Jurkat, Clone E6-1 (cell line): ENCODE measurements at places on chromosomes 1 and 21.

GRCh38 chr1:205792961-205793673, 17.8 kb upstream of the RAB29 start:
- DNase-seq, result no peak

- no peak for DNase-seq
Measured at GRCh38 chr1:181387702-181388101, 95.6 kb upstream of the CACNA1E start.

DNA sequence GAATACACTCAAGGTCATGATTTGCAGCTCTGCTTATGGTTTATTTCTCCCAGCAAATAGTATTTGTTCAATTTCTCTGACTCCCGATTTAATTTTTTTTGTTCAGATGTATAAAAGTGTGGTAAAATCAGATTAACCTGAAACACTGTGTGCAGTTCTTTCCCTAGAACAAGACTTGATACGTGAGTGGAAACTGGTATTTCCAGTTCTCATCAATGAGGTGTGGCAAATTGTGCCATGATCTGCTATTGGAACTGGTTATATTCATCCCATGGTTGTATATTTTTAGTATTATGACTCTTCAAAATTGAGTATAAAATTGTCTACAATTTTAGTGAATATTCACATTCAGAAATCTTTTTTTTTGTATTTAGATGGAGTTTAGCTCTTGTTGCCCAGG, 76.8 kb upstream of the IVNS1ABP start:
- no peak for DNase-seq

DNA sequence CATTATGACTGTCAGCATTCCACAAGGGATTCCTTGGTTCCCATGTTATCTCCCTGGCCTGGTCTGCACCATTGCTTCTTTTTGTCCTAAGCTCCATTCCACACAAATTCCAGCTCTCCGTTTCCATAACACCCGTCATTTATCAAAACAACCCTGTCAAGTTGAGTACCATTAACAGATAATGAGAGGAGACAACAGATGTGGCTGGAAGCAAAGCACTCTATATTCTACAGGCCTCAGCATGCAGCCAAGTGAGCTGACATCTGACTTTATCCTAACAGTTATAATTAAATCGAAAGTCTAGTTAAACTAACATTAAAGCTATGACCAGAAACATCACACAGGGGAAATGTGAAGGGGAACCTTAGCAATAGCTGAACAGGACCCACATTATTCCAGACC, 110.4 kb downstream of the RERE start:
- no peak for DNase-seq

GRCh38 chr1:30909365-30910068, 959 bp upstream of the SDC3 start:
- no peak for DNase-seq

DNA sequence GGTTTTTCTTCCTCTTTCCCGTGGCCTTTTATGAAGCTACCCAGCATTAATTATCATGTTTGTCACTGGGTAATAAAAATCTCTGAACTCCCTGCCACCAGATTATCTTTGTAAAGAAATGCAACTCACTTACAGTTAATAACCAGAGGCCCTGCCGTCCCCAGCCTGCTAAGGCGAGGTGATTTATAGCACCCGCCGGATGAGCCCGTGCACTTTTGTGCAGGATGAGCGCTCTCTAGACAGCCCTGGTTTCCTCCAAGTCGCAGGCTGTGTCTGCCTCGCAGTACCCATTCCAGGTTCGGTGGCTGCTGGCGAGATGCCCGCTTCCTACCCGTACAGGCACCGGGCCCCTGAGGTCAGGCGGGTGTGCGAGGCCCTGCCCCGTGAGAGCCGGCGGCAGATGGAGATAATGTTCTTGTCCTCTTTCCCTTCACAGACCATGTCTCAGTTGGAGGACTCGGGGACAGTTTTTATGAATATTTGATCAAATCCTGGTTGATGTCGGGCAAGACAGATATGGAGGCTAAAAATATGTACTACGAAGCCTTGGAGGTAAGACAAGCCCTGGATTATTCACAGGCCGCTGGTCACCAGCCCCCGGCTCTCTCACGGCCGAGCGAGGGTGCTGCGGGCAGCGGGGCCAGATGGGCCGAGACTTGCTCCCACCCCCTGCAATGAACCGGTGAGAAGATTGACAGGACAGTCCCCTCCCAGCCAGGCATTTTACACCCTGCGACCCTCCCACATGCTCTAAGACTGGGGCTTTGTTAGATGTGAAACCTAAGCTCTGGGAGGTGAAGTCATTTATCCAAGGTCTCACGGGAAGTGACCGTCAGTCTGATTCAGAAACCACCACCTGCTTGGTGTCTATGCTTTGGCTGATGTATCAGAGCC, 28.5 kb upstream of the SELENON start:
- no peak for DNase-seq

- DNase-seq, result no peak
Measured at GRCh38 chr1:10733474-10734366, 62.7 kb downstream of the CASZ1 start.

DNA sequence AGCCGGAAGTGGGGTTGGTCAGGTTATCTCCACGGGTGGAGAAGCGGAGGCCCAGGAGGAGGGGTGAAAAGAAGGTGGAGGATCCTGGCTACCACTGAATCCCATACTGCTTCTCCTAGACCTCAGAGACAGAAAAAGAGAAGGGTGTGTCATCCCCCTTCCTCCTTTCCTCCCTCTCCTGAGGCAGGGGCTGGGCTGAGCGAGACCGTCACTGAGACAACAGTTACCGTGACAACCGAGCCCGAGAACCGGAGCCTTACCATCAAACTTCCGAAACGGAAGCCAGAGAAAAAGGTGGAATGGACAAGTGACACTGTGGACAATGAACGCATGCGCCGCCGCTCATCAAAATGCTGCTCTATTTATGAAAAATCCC, 42.1 kb upstream of the NBPF3 start:
- no peak for DNase-seq

DNA sequence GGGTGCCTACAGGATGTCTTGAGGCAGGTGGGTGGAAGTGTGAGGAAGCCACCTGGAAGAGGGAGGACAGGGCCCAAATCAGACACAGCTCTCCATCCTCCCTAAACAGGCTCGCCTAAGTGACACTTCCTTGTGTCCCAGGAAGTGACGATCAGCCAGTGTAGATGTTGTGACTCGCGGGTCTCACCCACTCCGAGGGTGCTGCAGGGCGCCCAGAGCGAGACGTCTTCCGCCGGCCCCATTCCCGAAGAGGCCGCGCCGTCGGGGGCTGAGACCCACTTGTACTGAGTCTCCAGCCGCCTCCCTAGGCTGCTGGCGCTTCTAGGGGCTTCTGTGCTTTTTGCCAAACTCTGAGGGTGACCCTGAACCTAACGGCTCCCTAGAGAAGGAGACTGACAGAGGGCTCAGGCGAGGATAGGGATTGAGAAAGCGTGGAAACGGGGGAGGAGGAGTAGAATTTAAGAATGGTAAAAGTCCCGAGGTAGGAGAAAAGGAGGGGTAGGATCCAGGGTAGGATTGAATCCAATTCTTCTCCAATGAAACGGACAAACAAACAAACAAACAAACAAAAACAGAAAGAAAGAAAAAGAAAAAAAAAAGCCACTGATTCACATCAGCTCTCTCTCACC, 543 bp upstream of the MARK1 start:
- no peak for DNase-seq

DNA sequence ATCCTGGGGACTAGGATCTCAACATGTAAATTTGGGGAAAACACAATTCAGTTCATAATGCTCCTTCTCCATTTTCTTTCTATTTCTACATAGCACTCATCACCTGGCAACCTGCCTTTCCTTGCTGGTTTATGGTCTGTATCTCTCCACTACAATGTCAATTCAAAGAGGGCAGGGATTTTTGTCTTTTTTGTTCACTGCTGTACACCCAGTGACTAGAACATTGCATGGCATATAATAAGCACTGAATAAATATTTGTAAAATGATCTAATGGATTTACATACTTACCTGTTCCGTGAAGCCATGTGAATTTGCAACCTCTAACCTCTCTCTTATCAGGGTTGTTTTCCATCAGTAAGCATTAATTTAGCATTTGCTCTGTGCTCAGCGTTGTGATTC, 27.4 kb upstream of the TBX15 start:
- no peak for DNase-seq

DNA sequence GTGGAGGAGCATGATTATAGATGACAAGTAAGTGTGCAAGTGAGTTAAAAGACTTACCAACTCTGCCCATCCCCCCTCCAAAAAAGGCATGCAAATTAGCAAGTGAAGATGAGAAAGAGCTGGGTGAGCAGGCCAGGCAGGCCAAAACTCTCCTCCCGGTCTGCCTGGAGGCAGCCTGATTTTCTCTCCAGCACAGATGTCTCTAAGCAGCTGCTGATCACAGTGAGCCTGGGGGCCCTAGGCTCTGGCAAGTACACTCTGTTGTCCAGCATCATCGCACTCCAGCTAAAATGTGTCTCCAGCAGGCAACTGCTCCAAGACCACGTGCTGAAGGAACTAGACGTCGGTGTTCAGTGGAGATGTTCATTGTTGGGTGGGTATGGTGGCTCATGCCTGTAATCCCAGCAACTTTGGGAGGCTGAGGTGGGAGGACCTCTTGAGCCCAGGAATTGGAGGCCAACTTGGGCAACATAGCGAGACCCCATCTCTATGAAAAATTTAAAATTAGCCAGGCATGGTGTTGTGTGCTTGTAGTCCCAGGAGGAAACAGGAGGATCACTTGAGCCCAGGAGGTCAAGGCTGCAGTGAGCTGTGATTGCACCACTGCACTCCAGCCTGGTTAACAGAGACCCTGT, 56.7 kb upstream of the PUM1 start:
- DNase-seq, result no peak

GRCh38 chr1:204036882-204037655, 35.8 kb upstream of the SOX13 start:
- no peak for DNase-seq
